ENCODE measurements at places on chromosomes 1 and 21.

GRCh38 chr21:38459490-38459889, 38.8 kb downstream of the ERG start:
- DNase-seq: no peak

DNA sequence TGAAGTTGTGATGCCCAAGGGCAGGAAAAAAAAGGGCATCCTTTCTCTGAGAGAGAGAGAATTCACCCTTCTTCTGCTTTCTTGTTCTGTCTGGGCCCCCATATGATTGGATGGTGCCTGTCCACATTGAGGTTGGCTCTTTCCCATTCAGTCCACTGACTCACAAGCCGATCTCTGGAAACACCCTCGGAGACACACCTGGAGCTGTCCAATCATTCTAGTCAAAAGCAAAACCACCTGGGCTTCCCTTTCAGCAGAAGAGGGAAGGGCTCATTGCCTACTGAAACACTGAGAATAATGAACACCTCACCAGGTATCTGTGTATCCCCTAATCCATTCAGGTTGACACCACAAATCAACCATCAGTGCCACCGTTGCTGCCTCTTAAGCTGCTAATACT, 103.7 kb upstream of the GNG12 start:
- DNase-seq: no peak

- no peak for DNase-seq
Observed at GRCh38 chr1:237983496-237983895, 92.8 kb upstream of the ZP4 start.

- DNase-seq: no peak
Observed at GRCh38 chr1:9291914-9292360, 757 bp upstream of the SPSB1 start.

DNA sequence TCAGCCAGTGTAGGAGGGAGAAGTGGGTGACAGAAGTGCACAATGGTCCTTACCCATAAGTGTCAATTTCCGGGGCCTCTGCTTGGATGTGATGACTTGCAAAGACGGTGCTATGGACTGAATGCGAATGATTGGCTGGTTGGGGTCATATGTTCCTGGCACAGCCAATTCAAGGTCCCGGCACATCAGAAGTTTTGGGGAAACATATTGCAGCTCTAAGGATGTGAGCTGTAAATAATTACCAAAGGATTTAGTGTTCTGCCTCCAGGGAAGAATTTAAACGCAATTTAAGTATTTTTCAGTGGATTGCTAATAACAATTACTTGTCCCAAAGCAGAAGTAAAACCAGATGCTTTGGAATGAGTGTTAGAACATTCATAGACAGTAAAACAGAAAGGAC, 26.9 kb upstream of the EXOSC10 start:
- DNase-seq: no peak

DNA sequence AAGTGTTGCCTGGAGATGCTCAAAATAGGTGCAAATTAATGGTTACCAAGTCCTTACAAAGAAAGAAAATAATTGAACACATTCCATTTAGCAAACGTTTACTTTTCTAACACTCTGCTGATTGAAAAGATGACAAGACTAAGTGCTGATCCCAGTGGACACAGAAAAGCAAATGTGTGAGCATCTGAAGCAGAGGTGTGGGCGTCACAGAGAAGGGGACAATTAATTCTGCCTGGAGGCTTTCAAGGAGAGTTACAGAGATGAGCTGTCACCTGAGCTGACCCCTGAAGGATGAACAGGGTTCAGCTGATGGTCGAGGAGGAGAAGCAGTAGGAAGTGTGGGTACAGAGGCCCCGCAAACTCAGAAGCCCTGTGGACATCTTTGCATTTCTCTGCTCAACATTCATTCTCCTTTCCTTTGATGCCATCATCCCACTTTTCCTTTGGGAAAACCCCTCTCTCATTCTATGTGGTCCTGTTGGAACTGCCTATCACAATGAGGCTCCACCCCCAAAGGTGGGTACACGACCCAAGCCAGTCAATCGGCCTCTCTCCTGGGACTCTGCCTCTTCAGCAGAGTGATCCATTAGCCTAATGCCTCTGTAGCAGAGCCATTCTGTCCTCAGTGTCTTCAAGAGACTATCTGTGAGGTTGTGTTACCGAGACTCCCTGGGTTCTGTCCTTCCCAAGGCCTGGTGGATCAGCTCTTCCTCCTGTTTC, 17.2 kb upstream of the PLA2G2E start:
- no peak for DNase-seq

DNA sequence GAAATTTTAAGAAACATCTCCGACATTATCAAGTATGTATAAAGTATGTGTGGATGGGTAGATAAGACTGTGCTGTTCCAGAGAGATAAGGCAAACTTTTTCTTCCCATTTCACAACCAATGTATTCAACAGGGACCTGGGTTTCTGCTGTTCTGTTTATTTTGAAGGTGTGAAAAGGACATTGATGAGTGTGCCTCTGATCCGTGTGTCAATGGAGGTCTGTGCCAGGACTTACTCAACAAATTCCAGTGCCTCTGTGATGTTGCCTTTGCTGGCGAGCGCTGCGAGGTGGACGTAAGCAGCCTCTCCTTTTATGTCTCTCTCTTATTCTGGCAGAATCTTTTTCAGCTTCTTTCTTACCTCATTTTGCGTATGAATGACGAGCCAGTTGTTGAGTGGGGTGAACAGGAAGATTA, 174.0 kb downstream of the CRB1 start:
- DNase-seq: no peak

DNA sequence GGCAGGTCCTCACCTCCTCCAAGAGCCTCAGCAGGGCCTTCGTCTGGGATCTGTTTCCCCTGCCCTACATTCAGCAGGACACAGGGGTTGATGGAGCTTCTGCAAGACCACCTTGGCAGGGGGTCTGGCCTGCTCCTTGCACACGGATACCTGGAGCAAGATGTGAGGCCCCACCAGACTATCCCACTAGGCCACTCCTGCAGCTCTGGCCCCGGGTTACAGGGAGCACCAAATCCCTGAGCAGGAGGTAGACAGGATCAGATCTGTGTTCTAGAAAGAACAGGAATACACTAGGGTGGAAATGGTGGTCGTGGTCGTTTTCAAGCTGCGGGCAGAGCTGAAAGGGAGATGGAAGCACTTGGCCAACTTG, 33.5 kb downstream of the EPHX1 start:
- DNase-seq: no peak

DNA sequence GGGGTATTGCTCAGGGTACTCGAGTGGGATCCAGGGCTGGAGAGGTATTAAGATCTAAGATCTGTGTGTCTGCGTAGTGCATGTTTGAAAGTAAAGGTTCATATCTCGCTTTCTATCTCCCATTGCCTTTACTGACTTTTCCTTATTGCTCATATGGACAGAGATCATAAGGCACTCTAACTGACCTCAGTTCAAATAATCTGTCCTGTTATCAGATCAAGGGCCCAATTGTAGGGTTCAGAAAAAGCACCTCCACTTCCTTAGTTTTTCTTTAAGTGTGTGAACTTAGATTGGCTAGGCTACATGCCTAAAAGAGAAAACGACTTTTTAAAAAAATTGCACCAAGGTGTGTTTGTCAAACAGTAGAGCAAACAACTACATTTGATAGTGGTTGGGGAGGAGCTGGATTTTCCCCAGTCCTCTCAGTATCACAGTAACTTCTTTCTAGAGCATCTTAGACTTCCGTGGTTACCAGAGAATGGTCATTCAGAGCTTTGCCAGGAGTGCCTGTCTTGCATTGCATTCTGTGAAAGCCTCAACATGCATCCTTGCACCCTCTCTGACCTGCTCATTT, 57.6 kb downstream of the LMO4 start:
- no peak for DNase-seq

GRCh38 chr1:214039394-214040018, 51.7 kb downstream of the PROX1 start:
- no peak for DNase-seq

GRCh38 chr1:228448372-228448771, 31.7 kb upstream of the TRIM17 start:
- DNase-seq: no peak

- no peak for DNase-seq
Observed at GRCh38 chr1:27142464-27142863, 12.5 kb downstream of the SLC9A1 start.

DNA sequence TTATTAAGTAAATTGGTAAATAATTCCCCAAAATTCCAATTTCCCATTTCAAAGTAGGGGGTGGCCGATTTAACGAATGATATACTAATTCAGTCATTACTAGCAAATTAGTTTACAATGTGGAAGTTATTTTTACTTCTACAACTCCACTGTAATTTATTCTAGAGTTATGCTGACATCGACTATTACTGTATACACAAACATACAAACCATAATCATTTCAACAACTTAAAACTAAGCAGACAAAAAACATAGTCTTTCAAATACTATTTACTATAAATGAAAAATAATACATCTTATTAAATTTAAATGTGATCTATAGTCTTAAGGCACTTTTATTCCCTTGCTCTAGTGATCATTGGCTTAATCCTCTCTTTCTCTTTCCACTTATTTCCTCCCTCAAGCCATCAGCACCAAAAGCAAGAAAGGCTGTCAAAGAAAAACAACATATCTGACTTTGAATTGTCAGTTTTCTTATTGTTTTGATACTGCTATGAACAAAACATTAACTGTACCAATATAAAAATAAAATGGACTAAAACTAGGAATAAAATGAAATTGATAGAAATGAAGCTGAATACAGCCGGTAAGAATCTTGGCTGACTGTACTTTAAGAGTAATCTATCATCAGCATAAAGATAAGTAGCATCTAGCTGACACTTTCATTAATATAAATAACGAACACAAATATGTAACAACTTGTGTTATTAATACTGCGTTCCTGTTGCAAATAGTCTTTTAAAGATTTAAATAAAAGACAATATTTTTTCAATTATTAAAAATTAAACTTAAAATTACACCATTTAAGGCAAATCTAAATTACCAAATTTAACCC, 4.1 kb downstream of the CDC42BPA start:
- DNase-seq: no peak

- DNase-seq: no peak
Observed at GRCh38 chr1:227950735-227951346, 3.1 kb upstream of the WNT9A start.

DNA sequence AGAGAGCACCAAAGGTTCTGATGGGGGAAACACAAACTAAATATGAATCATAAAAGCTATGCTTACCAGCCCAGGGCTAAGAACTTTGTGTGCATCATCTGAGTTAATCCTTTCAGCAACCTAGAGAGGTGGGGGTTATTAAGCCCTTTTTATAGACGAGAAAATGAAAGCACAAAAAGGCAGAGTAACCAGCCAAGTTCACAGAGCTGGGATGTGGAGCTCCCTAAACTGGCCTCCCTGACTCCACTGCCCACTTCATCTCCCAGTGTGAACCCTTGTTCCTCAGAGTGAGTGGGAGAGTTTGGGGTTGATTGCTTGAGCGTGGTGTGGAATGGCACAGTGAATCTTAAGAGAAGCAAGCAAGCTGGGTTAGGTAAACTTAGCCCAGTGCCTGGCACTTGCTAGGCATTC, 10.8 kb upstream of the BCAR3 start:
- DNase-seq: no peak

GRCh38 chr1:19715334-19716203, 50.9 kb downstream of the HTR6 start:
- DNase-seq: peak; percentile 55

- DNase-seq: no peak
Observed at GRCh38 chr21:29501451-29501850, 202.7 kb downstream of the BACH1 start.

- no peak for DNase-seq
Observed at GRCh38 chr1:58829866-58830265, 46.0 kb upstream of the JUN start.

GRCh38 chr1:161933592-161934588, 89.8 kb downstream of the OLFML2B start:
- DNase-seq: no peak

DNA sequence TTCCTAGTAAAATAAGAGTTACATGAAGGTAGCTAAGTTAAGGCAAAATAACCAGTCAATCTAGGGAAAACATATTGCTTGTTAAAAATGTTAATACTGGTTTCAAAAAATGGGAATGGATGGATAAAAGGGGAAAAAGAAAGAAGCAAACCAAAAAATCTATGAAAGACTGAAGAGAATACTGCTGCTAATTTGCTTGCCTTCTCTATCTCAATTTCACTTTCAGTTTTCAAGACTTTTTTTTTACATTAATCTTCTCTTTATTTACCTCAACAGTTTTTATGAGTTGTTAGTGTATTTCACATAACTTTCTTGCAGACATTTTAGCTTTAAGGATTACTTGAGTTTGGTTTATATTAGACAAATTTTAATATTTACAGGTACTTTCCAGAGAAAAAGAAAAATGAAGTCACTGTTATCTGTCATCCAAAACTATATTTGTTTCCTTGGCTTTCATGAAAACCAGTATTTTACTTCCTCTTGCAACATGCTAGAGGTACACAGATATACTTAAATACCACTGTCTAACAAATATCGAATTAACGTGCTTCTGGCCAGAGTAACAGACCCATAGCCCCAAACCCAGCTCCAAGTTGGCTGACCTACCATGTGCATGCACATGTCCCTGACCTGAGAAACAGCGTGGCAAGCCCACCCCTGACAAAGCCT, 70.7 kb downstream of the COL24A1 start:
- DNase-seq: no peak

DNA sequence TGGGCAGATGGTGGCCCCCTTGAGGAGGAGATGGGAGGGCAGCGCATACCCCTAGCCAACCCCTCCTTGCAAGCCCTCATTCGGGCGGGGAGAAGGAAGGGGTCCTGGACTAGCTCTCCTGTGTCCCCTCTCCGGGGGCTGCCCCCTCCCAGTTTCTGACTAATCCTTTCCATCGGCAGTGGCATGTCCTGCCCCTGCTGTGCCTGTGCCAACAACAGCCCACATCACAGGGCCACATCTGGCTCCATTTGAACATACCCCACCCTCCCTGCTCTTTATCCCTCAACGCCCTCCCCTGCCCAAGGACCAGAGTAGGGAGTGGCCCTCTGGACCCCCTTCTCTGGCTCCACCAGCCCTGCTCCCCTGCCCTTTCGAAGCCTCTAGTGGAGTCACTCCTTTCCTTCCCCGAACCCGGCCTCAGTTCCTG, 11.0 kb upstream of the LMNA start:
- DNase-seq: no peak

DNA sequence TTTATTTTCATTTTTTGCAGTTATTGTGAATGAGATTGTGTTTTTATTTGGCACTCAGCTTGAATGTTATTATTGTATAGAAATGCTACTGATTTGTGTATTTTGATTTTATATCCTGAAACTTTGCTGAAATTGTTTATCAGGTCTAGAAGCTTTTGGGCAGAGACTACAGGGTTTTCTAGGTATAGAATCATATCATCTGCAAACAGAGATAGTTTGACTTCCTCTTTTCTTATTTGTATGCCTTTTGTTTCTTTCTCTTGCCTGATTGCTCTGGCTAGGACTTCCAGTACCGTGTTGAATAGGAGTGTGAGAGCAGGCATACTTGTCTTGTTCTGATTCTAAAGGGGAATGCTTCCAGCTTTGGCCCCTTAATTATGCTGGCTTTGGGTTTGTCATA, 27.3 kb downstream of the ZNF691 start:
- DNase-seq: no peak

- no peak for DNase-seq
Observed at GRCh38 chr1:60699325-60699724, 383.0 kb upstream of the NFIA start.

DNA sequence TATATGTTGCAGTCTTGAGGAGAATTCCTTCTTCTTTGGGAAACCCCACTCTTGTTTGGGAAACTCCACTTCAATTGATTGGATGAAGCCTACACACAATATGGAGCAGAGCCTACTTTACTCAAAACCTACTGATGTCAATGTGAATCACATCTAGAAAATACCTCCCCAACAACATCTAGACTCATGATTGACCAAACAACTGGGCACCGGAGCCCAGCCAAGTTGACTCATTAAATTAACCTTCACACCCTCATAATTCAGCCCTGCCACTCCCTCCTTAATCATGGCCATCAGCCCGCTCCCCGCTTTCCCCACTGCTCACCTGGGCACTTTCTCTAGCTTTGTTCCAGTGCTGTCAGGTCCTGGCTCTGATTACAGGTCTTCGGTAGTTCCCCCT, 208.1 kb upstream of the MAP1LC3C start:
- DNase-seq: no peak
